ENCODE measurements at places on chromosomes 3 and 15.
A peak's percentile ranks its signal among the peaks of the same experiment; 100 is the strongest.

- peak; percentile 45 for DNase-seq
These were observed 1.1 kb upstream of the ZNF639 start for GRCh38 chr3:179321668-179322285.

DNA sequence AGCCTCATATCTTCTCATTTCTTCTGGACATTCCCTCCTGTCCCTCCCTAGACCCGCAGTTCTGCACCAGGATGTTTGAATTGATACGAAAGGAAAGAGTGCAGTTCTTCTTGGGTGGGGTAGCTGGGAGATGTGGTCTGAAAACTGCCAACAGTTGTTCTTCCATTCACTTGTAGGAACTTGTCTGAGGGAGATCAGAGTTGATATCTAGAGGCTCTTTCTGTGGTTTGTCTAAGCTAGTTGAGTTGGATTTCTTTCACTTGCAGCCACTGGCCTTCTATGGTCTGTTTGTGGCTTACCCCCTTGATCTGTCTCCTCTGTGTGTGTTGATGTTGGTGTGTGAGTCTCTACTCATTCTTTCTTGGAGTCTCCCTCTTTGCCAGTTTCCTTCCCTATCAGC, 42.5 kb upstream of the PIK3CB start:
- DNase-seq, result no peak

DNA sequence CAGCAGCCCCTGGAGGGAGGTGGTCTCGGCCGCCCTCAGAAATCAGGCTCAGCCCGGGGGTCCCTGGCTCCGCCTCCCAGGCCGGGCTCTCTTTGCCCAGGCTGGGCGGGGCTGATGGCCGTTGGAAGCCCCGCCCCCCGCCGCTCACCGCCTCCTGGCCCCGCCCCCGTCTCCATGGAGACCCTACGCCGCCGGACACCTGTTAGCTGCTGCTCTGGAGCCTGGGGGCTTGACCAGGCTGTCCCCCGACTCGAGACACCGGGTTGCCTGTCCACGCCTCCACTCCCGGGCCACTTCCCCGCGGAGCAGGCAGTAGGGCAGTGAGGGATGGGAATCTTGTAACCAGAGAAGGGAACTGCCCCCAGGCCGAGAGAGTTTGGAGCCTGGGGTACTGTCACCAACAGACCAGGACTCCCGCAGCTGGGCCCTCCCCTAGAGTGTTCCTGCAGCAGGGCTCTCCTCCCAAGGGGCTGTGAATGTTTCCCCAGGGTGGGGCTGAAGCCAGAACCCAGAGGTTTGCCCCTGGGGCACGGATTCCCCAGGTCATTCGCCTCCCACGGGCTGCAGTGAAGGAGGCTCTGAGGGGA, 27.8 kb upstream of the RPL32 start:
- DNase-seq, result no peak

GRCh38 chr3:53238051-53238850, 17.6 kb downstream of the TKT start:
- peak; percentile 90 for DNase-seq

GRCh38 chr3:103906304-103906703, 1460.4 kb upstream of the ALCAM start:
- DNase-seq, result peak; percentile 19

GRCh38 chr3:177802151-177802900, 605.0 kb upstream of the TBL1XR1 start:
- peak; percentile 21 for DNase-seq

- DNase-seq, result no peak
These were observed 539.1 kb downstream of the SI start for GRCh38 chr3:164539215-164539614.
